Substantia nigra (tissue), 51 donors: ENCODE measurements at places on chromosomes 4 and X.

GRCh38 chr4:168461821-168462220, 18.5 kb downstream of the DDX60L start:
- no peak for DNase-seq

DNA sequence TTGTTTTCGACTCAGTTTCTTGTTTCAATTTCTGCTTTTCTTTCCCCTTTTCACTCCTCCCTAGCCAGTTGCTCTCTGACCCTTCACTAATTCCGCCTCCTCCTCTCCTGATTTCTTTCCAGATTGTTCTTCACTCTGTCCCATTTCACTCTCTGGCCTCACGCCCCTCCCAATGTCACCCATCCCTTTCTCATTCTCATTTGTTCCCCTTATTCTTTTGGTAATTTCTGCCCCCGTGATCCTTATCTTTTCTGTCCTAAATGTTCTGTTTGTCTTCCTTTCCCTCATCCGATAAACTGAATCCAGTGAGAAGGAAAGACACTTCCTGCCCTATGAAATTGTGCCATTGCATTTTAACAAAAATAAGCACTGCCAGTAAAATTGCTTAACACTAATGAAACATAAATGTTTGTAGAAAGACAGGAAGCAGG, 94.5 kb upstream of the RASGEF1B start:
- DNase-seq: no peak

DNA sequence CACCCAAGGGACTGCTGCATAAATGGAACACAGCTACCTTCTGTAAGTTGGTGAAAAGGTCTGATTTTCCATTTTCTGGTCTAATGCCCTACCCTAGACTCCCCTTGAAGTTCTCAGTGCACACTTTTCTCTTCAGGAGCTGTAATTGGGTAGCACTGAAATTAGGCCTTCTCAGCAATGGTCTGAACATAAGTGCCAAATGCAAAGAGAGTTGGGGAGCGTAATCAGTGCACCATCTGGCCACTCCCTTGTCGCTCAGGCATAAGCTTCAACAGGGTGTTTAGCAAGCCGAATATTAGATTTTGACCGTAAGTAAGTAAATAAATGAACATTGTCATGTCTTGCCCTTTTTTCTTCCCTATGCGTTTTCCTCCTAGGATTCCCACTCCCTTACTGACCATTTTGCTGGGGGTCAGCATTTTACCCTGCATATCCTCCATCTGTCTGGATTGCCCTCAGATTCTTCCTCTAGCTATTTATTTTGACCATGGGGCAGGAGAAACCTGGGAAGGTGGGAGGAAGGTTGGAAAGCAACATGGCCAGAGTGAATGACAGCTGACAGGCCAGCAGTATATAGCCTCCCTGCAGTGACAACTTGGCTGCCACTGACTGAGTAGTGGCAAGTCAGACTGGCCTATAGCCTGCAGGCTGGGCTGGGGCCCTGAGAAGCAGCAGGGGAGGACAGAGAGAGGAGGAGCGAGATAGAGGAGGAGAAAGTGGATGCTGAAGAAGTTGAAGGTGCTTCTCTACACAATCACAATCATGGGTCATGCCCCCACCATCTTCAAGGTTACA, 2.7 kb downstream of the NHSL2 start:
- no peak for DNase-seq

DNA sequence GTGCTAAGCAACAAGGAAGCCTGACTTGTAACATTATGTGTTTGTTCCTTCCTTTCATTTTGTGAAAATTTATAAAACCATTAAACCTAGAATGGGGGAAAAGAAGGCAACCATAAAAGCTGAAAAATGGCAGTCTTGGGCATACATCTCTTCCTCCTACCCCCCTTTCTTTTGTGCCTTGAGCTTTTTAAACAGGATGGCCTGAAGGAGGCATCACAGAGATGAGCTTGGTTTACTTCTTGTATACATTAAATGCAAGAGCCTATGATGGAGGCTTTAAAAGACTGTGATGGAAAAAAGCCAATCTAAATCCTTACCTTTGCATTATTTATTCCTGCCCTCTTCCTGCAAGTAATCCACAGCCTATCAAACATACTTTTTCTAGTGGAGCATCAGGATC, 36.2 kb upstream of the ADH7 start:
- DNase-seq: no peak

- DNase-seq: no peak
Observed at GRCh38 chrX:100435726-100436125, 25.7 kb upstream of the PCDH19 start.

DNA sequence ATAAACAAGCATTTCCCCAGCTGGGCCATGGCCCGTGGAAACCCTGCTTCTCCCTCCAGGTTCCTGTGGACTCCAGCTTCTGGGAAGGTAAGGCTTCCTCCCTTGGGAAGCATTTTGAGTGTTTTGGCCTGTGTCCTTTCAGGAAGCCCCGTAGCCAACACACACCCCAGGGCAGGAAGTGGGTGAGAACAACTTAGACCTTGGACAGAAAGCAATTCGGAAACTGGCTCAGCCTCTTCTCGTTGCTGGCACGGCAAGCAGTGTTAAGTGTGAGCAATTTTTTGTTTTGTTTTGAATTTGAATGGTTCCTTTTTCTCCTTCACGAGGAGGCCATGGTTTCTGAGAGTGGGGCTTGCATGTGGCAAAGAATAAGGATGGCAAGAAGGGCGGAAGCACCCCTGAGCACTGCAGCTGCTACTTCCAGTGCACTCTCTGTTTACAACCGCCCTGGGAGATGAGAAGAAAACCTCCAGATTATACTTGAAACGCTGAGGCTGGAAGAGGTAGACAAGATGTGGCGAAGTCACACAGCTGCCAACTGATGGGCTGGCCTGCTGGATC, 14.1 kb upstream of the CYTL1 start:
- no peak for DNase-seq

GRCh38 chrX:16828124-16828908, 41.8 kb downstream of the RBBP7 start:
- DNase-seq: no peak

DNA sequence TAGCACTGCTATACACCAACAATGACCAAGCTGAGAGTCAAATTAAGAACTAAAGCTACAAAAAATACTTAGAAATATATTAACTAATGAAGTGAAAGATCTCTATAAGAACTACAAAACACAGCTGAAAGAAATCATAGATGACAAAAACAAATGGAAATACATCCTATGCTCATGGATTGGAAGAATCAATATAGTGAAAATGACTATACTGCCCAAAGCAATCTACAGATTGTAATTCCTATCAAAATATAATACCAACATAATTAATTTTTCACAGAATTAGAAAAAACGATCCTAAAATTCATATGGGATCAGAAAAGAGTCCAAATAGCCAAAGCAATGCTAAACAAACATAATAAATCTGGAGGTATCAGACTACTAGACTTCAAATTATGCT, 87.8 kb downstream of the STARD8 start:
- DNase-seq: no peak

GRCh38 chr4:146585761-146586333, 52.8 kb upstream of the POU4F2 start:
- DNase-seq: no peak

DNA sequence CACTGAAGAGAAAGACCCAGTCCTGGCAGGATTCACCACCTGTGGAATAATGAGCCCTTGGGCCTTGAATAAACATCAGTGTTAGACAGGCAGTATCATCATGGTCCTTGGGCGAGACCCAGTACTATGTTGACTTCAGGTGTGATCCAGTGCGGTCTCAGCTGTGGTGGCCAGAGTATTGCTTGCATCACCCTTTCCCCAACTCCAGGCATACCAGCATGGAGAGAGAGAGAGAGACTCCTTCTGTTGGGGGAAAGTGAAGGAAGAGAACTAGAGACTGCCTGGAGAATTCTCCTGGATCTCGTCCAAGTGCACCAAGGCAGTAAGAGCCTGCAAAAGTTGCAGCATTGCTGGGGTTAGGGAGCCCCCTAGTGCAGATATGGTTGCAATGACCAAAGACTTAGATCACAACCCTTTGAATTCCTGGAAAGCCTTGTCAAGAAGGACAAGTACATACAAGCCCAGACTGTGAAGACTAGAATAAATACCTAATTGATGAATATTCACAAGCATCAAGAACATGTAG, 61.1 kb upstream of the VAMP7 start:
- peak; percentile 20 for DNase-seq

DNA sequence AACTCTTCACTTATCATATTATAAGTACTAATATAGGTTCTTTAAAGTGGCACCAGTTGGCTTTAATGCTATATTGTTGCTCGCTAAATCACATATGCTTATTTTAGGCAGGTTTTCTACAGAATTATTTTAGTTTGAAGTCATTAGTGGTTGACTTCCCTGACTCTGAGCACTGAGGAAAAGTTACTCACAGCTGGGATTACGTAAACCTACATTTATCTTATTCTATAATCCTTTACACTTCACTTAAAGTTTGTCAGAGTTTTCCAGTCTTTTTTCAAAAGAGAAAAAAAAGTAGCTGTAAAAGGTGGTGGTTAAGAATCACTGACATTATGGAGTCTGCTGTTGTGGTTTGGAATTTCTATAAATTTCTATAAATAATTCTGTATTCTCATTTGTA, 5.8 kb downstream of the UGT2B4 start:
- no peak for DNase-seq

- no peak for DNase-seq
Observed at GRCh38 chrX:47172549-47172948, 21.1 kb upstream of the UBA1 start.

DNA sequence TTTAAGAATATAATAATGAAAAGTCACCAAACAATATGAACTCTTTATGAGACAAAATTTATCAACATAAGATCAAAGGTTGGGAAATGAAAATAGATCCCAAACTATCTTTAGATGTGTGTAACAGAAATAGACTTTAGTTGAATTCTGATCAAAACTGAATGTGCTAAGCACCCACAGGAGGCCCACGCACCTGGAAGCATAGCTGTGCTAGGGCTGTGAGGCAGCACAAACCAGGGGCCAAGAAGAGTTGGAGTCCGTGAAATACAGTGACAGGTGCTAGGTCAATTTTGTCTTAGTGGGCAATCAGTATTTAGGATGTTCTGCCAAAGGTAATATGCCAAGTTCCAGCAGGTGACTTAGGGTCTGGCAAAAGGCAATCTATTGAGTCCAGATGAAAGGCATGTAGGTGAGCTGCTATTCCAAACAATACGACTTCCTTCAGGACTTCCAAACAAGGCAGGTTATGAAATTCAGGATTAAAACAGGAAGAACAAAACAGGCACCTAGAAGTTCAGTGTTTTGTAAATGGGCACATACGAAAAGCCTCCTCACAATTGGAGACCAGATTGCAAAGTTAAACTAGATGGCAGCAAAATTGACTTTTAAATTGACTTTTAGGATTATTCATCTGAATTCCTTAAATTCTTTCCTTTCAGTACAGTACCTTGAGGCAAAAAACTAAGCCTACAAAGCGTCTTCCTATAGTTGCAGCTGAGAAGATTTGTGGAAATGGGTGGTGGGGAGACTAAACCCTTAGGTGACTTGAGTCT, 4.7 kb upstream of the PCDH18 start:
- no peak for DNase-seq

GRCh38 chr4:20496068-20496467, 204.2 kb upstream of the PACRGL start:
- DNase-seq: no peak

DNA sequence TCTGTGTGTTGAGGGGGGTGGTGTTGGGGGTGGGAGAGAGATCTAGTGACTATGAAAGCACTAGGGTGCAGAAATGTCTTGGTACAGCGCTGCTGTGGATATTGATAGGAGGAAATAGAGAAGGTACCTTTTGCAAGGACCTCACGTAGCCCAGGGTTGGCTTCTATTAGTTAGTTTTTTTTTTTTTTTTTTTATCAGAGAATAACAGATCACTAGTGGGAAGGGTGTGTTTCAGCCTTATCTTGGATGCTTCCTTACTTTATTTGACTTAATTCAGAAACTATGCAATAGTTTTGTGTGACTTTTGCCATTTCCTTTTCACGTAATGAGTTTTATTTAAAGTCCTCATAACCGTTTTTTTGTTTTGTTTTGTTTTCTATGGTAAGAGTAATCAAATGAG, 16.4 kb upstream of the PGRMC2 start:
- DNase-seq: no peak

DNA sequence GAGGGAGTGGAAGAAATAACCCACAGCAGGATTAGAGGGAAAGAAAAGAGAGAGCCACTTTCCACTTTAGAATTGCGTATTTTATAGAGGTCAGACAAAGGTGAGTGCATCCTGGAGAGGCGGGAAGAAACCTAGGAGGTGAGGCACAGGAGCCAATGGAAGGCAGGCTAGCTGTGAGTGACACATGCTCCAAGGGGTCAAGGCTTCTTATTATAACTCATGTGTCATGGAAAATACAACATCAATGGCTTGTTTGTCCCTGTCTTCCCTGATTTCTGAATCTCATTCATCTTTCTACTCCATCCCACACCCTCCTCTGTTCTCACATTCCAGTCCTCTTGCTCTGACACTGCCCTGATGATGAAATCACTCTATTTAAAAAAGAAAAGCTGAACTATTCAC, 14.4 kb downstream of the ANXA3 start:
- no peak for DNase-seq

DNA sequence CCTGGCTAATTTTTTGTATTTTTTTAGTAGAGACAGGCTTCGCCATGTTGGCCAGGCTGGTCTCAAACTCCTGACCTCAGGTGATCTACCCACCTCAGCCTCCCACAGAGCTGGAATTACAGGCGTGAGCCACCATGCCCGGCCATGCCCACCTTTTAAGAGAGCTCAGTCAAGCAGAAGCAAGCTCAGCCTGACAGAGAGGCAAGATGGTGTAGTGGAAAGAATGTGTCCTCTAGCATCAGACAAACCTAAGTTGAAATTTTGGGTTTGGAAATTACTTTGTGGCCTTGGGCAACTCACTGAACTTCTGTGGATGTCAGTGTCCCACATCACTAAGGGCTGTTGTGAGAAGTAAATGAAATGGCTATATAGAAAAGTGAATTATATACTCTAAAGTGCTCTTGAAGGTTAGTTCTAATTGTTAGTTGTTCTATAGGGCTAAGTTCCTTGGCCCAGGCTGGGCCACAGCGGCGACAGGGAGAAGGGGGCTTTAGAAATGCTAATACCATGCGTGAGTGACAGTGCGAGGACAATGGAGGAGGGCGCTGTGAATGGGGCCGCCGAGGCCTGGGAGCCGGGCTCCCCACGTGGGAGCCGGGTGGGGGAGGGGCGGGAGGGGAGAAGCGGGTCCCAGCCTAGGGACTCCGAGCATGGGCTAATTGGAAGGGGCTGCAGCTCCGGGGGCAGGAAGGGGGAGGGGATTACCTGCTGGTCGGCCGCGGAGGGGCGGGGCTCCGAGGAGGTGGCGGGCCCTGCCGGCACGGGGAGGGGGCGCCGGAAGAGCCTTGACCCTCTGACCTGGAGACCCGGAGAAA, 15.6 kb downstream of the PJA1 start:
- no peak for DNase-seq

DNA sequence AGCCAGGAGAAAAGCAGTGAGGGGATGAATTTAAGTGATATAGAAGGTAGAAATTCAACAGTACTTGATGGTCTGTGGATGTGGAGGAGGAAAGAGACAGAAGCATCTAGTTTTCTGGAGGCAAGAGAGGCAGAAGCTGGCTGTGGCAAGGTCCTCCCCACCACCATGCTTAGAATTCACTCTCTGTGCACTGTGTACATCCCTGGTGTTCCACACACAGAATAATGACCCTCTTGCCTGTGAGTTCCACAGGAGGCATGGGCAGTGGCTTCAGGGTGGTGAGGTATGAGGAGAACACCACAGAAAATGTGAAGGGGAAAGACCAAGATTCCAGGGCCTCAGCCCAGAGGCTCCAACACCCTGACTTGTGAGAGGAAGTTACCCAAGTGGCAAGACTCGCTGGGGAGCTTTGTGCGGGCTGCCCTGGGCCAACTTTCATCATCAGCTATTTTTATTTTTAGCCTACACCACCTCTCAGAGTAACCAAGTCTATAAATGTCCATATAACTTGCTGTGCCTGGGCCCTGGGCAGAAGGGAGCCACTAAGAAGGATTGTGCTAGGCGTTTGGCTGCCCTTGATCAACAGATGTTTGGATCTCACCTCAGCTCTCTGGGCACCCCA, 7.8 kb upstream of the INTS6L start:
- DNase-seq: no peak
